Glutamatergic neuron (in vitro differentiated cells): ENCODE measurements at places on chromosomes 12 and 14.

DNA sequence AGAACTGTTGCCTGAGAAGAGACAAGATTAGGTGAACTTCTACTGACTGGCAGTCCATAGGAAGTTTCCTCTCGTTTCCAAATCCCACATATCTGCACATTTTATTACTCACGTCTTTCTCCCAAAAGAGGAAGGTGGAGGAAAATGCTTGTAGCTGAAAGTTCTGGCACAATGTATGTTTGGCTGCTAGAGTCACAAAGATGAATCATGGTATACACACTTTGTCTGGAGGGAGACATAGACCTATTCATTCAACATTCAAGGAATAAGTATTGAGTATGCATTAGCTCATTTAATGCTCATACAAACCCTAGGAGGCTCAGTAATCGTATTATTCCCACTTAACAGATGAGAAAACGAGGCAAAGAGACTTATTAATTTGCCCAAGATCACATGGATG is 291.8 kb downstream of the FOXN3 start:
- no peak for DNase-seq

DNA sequence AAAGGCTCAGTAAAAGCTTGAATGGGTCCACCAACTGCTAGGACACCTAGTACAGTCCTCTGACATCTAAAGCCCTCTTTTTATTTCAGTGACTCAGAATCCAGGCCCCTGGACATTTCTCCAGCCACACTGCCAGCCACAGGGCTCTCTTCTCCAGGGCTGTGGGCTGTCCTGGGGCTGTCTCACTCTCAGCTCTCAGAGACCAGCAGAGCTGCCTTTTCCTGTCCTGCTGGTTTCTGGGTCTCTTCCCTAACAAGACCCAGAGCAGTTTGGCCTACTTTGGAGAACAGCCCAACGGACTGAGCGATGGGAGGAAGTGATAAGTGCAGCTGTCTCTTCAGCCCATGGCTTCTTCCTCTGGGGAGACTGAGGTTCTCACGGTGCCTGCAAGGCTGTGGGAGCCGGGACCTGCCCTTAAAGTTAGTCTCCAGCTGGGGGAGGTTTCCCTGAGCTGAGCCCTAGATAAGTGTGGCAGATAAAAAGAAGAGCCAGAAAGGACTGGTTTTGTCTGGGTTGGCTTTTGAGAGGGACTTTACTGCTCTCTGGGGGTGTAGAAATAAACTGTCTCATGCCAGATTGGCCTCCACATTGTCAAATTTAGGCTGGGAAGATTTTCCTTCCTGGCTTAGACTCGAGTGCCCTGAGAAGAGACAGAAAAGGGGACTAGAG is 979.8 kb downstream of the VRK1 start:
- DNase-seq = no peak

GRCh38 chr14:58752289-58752688 is 114.5 kb downstream of the DACT1 start:
- no peak for DNase-seq

DNA sequence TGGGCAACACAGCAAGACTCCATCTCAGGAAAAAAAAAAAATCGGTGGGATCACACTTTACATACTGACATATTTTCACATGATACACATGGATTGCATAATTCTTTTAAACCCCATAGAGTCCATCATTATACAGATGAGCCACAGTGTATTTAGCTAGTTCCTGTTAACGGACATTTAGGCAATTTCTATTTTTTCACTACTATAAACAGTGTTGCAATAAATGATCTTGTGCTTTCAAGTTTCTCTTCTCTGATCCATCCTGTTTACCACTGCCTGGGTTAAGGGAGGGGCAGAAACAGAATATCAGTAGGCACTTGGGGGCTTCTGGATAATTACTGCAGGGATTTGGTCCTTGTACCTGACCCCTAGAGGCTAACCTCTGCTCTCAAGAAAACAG is 43.4 kb upstream of the SPTLC2 start:
- no peak for DNase-seq

DNA sequence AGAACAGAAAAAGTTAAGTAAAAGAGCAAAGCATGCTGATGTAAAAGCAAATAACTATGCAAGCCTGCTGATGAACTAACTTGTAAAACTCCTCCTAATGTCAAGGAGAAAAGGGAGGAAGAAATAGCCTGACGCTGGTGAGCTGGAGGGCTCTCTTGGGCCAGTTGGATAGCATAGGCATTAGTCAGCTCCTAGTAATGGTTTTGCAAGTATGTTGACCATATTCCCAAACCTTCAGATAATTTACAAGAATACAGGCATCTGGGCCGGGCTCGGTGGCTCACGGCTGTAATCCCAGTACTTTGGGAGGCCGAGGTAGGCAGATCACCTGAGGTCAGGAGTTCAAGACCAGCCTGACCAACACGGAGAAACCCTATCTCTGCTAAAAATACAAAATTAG is 871.4 kb downstream of the C12orf50 start:
- DNase-seq = no peak

- no peak for DNase-seq
Observed at GRCh38 chr12:46692606-46693005, 133.2 kb downstream of the SLC38A4 start.

DNA sequence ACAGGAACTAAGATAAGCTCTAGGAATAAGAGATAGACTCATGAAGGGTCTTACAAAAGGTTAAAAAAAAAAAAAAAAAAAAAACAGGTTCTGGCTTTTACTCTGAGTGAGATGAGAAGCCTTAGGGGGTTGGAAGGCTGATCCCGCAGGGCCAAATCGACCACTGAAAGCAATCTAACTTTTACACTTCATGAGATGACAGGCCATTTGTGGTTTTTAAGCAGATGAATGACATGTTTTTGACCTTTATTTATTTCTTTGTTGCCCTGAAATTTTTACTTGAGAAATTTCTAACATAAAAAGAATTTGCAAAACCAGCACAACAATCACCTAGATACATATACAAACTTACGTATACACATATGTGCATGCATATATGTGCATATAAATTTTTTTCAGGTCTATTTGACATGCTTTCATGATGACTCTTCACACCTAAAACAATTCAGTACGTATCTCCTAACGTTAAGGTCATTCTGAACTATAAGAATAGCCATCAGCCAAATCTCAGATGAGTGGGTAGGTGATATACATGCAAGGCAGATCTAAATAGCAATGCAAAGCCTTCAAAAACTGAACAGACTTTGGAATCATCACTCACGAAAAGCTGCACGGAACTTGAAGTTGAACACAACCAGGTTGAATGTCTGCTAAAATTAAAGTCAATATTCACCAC is 87.0 kb downstream of the R3HDM2 start:
- DNase-seq = no peak

DNA sequence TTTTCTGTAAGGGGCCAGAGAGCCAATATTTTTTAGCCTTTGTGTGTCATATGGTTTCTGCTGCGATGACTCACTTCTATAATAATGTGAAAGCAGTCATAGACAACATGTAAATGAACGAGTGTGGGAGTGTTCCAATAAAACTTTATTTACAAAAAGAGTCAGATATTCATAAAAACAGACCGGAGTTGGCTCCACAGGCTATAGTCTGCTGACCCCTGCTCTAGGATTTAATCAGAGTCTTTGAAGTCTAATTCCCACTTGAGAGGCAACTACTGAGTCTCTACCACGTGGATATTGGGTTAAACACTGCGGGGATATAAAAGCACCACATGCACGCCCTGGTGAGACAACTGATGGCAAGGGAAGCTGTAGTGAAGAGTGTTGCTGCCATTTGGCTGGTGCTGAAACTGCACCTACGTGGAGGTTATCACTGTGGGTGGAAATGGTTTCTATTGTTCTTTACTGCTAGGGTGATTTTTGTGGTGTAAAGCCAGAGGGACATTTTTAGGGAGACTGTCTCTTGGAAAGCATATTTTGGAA is 3.6 kb upstream of the NINJ2 start:
- no peak for DNase-seq

- no peak for DNase-seq
Observed at GRCh38 chr14:96038558-96038919, 623 bp upstream of the C14orf132 start.

DNA sequence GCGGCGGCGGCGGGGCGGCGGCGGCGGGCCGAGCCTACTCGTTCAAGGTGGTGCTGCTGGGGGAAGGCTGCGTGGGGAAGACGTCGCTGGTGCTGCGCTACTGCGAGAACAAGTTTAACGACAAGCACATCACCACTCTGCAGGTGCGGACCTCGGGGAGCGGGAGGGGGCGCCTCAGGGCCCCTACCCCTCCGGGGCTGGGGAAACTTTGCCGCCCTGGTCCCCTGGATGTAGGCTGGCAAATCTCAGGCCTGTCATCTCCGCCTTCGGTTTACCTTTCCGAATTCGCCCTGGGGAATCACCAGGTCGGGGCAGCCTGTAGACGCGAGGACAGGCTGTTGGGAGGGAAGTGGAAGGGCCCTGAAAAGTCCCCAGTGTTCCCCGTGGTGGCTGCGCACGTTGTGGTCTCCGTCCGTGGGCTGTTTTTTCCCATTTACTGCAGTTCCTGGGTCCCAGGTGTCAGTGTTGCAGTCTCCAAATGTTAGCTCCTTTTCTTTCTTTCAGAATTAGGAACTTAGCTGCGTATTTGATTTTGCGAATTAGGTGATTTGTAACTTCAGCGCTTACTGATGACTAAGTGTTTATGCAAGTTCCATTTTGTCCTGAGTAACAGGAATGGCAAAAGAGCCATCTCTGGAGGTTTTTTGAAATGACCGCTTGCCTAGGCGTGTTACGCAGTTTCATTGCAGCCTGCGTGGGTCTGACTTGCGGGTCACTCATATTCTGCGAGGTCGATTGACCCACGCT is 656 bp downstream of the RAB21 start:
- DNase-seq = no peak

DNA sequence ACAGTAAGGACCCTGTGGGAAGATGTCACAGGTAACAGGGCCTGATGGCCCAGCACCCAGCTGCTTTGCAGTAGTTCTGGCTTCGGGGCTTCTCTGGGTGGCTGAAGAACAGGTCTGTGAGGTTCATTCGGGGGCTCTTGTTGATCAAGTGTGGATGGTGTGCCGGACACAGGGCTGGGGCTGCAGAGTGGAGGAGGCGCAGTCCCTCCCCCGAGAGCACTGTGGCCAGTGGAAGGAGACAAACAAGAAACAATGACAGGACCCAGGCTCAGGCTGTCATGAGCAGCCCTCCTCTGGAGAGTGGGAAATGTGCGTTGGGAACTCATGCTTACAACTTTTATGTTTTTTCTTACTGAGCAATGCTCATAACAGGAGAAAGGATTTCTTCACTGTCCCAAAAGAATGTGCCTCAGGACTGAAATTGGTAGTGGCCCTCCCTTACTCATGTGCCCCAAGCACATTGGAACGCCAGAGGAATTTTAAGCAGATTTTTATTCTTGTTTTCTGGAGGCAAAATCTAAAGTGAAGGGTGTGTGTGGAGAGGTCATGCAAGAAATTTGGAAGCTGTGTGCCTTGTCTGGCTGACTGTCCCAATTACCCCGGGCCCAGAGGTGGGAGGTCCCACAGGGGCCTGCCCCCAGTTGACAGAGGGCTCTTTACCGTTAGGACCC is 233.8 kb downstream of the CACNA1C start:
- no peak for DNase-seq

- no peak for DNase-seq
Observed at GRCh38 chr14:42469637-42470426, 863.2 kb downstream of the LRFN5 start.

GRCh38 chr14:61761557-61761956 is 663 bp upstream of the SNAPC1 start:
- DNase-seq = no peak

DNA sequence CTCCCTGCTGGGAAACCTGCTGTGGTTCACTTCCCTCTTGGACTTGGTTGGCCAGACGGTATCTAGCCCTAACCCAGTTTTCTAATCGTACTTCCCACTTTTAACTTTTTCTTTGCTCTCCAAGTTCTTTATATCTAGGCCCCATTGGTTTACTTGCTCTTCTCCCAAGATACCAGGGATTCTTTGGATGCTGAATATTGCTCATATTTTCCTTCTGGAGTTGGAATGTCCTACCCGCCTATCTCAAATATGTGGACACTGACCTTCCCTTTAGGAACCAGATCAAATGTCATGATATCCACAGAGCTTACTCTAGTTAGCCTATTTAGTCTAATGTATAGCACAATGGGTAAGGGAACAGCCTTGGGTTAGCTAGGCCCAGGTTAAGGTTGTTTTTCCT is 228.6 kb downstream of the DACT1 start:
- DNase-seq = no peak

DNA sequence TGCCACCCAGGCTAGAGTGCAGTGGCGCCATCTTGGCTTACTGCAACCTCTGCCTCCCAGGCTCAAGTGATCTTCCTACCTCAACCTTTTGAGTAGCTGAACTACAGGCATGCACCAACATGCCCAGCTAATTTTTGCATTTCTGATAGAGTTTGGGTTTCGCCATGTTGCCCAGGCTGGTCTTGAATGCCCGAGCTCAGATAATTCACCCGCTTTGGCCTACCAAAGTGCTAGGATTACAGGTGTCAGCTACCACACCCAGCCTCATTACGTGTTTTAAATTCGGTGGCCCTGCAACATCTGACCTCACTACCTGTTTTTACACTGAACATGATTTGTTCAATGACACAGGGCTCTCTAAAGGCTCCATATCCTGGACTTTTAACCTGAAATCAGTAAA is 22.9 kb upstream of the RDH16 start:
- DNase-seq = no peak

DNA sequence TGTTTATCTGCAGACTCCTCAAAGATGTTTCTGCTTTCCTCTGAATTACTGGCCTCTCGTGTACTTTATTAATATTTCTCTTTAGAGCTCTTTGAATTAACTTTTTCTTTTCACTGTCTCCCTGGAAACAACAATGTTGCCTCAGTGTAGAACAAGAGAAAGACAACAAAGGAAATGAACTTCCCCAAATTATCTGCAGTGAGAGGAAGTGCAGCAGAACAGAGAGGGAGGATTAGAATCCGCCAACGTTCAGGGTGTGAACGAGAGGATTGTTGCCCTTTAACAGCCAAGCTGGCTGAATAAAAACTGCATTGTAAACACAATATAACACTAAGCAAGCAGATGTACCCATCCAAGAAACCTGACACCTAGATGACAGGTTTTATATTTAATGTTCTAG is 375.9 kb downstream of the GALC start:
- DNase-seq = no peak

GRCh38 chr12:31588976-31589375 is 2.0 kb downstream of the DENND5B start:
- no peak for DNase-seq

- no peak for DNase-seq
Observed at GRCh38 chr12:75553836-75554555, 42.6 kb upstream of the KRR1 start.

- no peak for DNase-seq
Observed at GRCh38 chr12:53659011-53659551, 16.8 kb downstream of the ATP5MC2 start.

DNA sequence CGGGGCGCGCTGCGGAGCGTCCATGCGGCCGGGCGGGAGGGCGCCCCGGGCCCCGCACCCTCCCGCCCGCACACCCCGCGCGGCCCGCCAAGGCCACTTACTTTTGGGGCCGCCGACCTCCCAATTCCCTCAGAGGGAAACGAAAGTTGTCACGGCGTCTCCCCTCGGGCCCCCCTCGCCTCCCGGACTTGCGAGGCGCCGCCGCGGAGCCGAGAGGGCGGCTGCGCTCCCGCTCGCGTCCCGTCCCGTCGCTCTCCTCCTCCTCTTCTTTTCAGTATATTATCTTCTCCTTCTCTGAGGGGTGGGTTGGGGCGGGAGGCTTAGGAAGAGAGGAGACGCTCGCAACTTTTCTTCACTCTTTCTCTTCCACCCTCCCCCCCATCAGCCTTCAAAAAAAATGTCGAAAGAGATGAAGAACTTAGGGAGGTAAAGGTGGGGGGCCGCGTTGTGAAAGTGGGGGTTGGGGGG is 613 bp downstream of the DUSP16 start:
- DNase-seq = no peak

- no peak for DNase-seq
Observed at GRCh38 chr14:50998612-50999011, 54.3 kb upstream of the PYGL start.
